ENCODE measurements at places on chromosomes 16 and 17. TPM values are rescaled to one million over a fixed set of nuclear protein-coding genes. Genes with fewer than 3 reads are reported as not detected.

- no peak for DNase-seq
These were observed 26.4 kb downstream of the PIGL start for GRCh38 chr17:16243385-16243784.

GRCh38 chr17:41772586-41773189 lies 13.8 kb downstream of the JUP start:
- DNase-seq = no peak

DNA sequence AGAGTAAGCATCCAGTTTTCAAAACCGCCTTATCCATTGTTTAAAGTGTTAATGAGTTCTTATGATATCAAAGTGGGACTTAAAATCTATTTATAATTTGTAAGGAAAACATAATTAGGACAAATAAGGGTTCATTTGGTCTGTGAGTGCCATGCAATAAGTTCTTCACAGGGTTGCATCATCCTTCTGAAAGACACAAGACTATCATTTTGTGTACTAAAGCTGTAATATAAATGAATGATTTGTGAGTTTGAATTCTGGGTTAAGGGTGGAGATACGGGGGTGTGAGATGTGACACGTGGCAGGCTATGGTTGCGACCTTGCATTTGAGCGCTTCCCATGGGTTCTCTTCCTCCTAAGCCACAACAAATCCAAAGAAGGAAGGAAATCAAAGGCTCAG lies 6.8 kb downstream of the GAN start:
- no peak for DNase-seq

The HOXB7 gene
- total RNA-seq = 22.4 TPM

The GRIN2A gene
- not detected for total RNA-seq

DNA sequence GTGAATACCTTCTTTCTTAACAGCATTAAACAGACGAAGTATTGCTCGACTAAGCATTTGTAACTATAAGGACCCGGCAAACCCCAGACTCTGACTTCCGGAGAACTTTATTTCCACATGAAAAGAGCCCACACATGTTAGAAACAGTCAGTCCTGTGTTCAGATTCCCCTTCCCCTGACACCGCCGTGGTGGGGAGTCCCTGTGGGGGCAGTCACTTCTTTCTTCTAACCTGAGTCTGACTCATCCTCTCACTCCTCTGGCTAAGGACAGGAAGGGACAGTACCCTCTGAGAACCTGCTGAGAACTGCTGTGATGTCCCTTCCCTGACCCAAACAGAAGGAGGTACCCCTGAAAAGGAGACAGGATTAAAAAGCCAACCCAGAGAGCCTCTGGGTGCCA lies 165.1 kb downstream of the XYLT1 start:
- DNase-seq = no peak

The CD300A gene
- not detected for total RNA-seq

GRCh38 chr17:38883592-38884526 lies 14.0 kb downstream of the LASP1 start:
- DNase-seq = peak; percentile 65

DNA sequence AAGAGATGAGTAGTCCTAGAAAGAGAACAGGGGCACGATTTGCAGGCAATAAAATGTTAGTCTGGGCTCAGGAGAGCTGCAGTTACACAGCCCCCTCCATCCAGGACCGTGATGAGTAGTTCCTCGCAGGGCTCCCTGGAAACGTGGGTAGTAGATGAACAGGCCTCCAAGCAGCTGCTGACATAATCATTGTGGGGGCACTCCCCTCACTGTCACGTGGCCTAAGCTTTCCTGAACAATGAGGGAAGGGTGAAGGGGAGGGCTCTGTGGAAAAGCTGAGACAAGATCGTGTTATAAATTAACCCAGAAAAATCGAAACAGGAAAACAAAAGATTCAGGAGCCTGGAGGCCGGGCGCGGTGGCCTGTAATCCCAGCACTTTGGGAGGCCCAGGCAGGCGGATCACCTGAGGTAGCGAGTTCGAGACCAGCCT lies 1.3 kb upstream of the PER1 start:
- peak; percentile 81 for DNase-seq

DNA sequence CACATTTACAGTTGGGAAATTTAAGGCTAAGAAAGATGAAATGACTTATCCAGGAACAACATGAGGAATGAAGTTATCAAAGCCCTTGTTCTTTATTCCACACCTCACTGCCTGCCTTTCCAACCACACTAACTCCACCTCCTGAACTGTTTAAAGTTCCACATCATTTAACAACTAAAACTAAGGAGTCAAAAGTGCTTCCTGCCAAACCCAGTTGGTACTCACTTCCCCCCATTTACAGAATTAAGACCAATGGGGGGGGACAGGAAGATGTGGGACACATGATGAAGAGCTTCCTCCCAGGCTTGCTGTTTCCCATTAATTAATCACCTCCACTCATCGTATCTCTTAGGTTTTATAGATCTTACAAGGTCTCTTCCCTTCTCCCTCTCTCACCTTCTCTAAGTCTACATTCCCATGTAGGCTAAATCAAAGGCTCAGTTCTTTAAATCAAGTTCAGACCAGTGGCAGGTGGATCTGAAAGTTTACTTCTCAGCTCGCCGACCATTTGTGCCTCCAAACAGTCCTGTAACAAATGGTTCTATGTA lies 19.2 kb upstream of the TMEM101 start:
- no peak for DNase-seq

- DNase-seq = no peak
These were observed 525 bp downstream of the JPT1 start for GRCh38 chr17:75153780-75154194.

- DNase-seq = no peak
These were observed 44.1 kb downstream of the NXN start for GRCh38 chr17:935485-935884.

DNA sequence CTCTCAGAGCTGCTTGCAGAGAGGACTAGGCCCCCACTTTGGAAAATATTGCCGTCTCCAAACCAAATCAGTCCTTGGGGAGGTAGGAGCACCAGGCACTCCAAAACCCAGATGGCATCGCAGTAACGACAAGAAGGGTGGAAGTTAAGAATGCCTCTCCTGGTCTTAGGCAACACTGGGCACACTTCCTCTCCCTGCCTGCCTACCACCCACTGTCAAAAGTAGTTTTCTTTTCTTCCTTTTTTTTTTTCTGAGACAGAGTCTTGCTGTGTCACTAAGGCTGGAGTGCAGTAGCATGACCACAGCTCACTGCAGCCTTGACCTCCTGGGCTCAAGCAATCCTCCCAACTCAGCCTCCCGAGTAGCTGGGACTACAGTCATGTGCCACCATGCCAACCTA lies 47.2 kb downstream of the SRL start:
- no peak for DNase-seq

- no peak for DNase-seq
These were observed 14.4 kb downstream of the WSCD1 start for GRCh38 chr17:6084311-6085161.

DNA sequence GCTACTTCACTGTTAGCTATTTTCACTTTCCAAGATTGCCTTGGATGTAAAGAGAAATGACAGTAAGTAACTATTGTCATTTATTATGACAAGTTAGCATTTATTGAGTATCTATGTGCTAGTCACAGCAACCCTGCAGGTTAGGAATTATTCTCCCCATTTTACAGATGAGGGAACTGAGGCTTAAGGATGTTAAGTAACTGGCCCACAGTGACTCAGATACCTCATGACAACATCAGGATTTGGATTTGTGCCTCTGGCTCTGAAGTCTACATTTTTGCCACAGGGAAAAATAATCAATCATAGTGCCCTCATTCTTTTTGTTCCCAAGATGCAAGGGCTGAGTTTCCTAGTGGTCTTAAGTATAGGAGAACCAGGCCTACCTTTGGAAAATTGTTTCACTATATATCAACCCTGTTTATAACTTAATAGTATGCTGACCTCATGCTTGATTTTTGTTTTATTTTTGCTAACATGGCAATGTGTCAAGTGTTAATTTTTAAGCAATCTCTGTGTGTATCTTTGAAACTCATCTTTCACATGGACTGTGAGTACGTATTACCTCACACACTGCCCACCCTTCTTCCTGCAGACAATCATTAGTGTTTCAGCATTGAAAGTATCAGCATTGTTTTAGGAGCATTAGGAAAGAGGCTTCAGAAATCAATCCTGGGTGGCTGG lies 105.0 kb downstream of the TANGO6 start:
- DNase-seq = no peak

DNA sequence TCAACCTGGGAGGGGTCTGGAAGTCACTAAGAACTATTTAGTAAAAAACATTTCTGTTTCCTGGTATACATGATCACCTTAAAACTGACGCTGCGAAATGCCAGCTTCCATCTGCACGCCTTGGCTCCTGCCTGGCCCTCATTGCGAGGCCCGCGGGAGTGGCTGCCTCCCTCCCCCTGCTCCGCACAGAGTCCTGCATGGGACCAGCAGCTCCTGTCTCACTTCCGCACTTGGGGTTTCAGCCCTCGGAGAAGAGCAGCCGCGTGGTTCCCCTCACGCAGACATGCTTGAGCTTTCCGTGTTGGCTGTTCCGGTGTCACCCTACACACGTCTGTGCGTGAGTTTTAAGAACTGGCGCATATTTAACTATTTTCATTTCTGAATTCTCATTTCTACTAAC lies 18.4 kb downstream of the MTHFSD start:
- no peak for DNase-seq

The METTL22 gene
- 16.1 TPM for total RNA-seq

The TP53TG3 gene
- total RNA-seq = not detected

GRCh38 chr17:32114536-32114935 lies 27.8 kb upstream of the RHOT1 start:
- no peak for DNase-seq
